Central memory CD8-positive, alpha-beta T cell (primary cell): ENCODE measurements at places on chromosomes 12 and 14.

DNA sequence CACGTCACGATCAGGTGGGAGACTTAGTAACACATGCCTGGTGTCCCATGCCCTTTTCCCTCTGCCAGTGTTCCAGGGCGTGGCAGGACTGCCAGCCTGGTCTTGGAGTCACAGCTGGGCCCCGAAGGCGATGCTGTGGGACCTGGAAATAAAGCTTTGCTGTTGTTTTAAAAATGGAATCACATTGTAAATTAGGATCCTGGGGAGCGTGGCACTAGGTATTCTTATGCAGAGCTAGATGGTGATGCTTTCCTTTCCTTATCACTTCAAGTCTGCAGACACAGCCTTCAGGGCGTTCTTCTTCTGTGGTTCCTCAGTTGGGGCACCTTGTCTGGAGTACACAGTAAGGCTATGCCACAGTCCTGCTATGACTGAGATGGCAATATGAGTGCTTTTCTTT, 64.6 kb downstream of the BICD1 start:
- no peaks in the 10 kb centered on the region for H3K36me3 ChIP-seq
- H3K4me3 ChIP-seq = no peak overlapping the region
- no peak for DNase-seq
- no peak overlapping the region for H3K27ac ChIP-seq

- no peak overlapping the region for H3K4me3 ChIP-seq
- H3K4me1 ChIP-seq = no peaks in the 10 kb centered on the region
- no peak overlapping the region for H3K27ac ChIP-seq
Measured at GRCh38 chr12:89280833-89281538, 71.3 kb downstream of the DUSP6 start.

GRCh38 chr14:97218274-97218673, 421.1 kb downstream of the VRK1 start:
- H3K27me3 ChIP-seq = peaks cover 21% of the 10 kb centered on the region
- no peak overlapping the region for H3K27ac ChIP-seq
- DNase-seq = no peak
- H3K4me1 ChIP-seq = peaks cover 12% of the 10 kb centered on the region

DNA sequence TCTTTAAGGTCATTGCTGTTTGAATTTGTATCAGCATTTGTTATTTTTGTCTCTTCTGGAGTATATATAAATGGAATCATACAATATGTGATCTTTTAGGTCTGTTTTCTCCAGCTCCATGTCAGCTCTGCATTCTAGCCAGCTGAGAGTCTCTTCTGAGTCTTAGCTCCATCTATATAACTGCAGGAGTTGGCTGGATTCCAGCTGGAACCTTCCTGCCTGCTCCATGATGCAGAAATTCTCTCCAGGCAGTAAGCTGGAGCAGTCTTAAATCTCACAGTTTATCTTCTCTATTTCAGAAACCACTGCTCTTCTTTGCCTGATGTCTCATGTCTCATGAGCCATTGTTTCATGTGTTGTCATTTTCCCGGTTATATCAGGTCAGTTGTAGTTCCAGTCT, 827.6 kb downstream of the NRXN3 start:
- no peaks in the 10 kb centered on the region for H3K36me3 ChIP-seq
- H3K27me3 ChIP-seq = no peaks in the 10 kb centered on the region
- H3K4me1 ChIP-seq = no peaks in the 10 kb centered on the region
- no peak for DNase-seq

GRCh38 chr14:52154992-52155650, 86.3 kb upstream of the NID2 start:
- peak overlapping the region; percentile 59 for H3K4me3 ChIP-seq
- DNase-seq = no peak
- H3K36me3 ChIP-seq = no peaks in the 10 kb centered on the region
- no peaks in the 10 kb centered on the region for H3K27me3 ChIP-seq
- H3K27ac ChIP-seq = peak overlapping the region; percentile 91

DNA sequence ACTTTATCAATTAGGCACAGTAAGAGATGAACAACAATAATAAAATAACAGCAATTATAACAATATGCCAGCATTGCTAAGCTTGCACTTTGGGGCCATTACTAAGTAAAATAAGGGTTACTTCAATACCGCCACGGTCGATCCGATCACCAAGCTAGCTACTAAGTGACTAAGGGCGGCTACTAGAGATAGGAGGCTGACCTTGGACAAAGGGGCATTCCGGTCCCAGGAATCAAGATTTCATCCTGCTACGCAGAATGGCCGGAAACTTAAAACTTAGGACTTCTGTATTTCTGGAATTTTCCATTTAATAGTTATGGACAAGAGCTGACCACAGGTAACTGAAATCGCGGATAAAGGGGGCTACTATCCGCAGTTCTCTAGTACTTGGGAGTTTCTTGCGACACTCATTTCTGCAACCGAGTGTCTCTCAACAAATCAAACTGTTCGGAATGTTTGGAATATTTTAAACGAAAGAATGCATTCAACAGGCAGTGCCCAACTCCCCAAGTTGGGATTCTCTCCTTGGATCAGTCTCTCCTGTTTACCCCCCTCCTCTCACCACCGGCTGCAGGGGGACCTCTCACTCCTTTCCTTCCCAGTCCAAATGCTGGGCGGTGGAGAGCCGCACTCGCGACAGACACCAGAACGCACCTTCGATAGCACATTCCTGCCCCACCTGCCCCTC, 650 bp downstream of the HEBP1 start:
- no peak for DNase-seq
- peaks cover 25% of the 10 kb centered on the region for H3K4me1 ChIP-seq
- peak overlapping the region; percentile 84 for H3K27ac ChIP-seq

DNA sequence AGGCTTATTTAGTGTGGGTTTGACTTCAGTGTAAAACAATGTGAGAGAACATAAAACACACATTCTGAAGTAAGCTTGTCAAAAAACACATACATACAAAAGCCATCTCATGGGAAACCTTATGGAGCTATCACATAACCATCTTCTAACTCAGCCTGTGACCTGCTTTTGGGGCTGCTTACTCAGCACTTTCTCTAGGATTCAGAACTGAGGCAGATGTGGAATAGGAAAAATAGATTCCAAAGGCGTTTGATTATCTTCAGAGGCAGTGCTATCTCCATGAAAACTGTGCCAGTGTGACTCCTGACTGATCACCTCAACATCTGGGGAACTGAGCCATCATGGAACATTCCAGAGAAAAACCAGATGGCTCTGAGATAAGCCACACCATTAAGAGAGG, 13.5 kb downstream of the HAL start:
- H3K4me3 ChIP-seq = no peak overlapping the region
- H3K27me3 ChIP-seq = no peaks in the 10 kb centered on the region
- H3K4me1 ChIP-seq = no peaks in the 10 kb centered on the region
- peaks cover 2% of the 10 kb centered on the region for H3K36me3 ChIP-seq
- DNase-seq = no peak
- H3K27ac ChIP-seq = no peak overlapping the region

- peak; percentile 50 for DNase-seq
- peaks cover 48% of the 10 kb centered on the region for H3K27me3 ChIP-seq
- peaks cover 2% of the 10 kb centered on the region for H3K36me3 ChIP-seq
- H3K4me3 ChIP-seq = no peak overlapping the region
- H3K4me1 ChIP-seq = peaks cover 7% of the 10 kb centered on the region
- H3K27ac ChIP-seq = no peak overlapping the region
Measured at GRCh38 chr12:6285063-6285477, 25.4 kb upstream of the PLEKHG6 start.

- H3K4me3 ChIP-seq = no peak overlapping the region
- no peak for DNase-seq
- no peak overlapping the region for H3K27ac ChIP-seq
- no peaks in the 10 kb centered on the region for H3K4me1 ChIP-seq
- H3K36me3 ChIP-seq = peaks cover 3% of the 10 kb centered on the region
- peaks cover 32% of the 10 kb centered on the region for H3K27me3 ChIP-seq
Measured at GRCh38 chr12:49362077-49362476, 5.2 kb upstream of the SPATS2 start.

GRCh38 chr12:131911851-131912477, 17.1 kb upstream of the PUS1 start:
- H3K36me3 ChIP-seq = peaks cover 12% of the 10 kb centered on the region
- H3K4me3 ChIP-seq = no peak overlapping the region
- no peaks in the 10 kb centered on the region for H3K4me1 ChIP-seq
- H3K27me3 ChIP-seq = no peaks in the 10 kb centered on the region
- DNase-seq = no peak
- no peak overlapping the region for H3K27ac ChIP-seq

- peaks cover 15% of the 10 kb centered on the region for H3K27me3 ChIP-seq
- H3K36me3 ChIP-seq = no peaks in the 10 kb centered on the region
- H3K4me1 ChIP-seq = no peaks in the 10 kb centered on the region
- no peak overlapping the region for H3K4me3 ChIP-seq
- DNase-seq = no peak
Measured at GRCh38 chr12:46722394-46723185, 103.2 kb downstream of the SLC38A4 start.

- no peaks in the 10 kb centered on the region for H3K36me3 ChIP-seq
- no peak for DNase-seq
- H3K4me1 ChIP-seq = no peaks in the 10 kb centered on the region
- H3K27ac ChIP-seq = no peak overlapping the region
Measured at GRCh38 chr12:124194264-124194892, 100.5 kb upstream of the RFLNA start.

DNA sequence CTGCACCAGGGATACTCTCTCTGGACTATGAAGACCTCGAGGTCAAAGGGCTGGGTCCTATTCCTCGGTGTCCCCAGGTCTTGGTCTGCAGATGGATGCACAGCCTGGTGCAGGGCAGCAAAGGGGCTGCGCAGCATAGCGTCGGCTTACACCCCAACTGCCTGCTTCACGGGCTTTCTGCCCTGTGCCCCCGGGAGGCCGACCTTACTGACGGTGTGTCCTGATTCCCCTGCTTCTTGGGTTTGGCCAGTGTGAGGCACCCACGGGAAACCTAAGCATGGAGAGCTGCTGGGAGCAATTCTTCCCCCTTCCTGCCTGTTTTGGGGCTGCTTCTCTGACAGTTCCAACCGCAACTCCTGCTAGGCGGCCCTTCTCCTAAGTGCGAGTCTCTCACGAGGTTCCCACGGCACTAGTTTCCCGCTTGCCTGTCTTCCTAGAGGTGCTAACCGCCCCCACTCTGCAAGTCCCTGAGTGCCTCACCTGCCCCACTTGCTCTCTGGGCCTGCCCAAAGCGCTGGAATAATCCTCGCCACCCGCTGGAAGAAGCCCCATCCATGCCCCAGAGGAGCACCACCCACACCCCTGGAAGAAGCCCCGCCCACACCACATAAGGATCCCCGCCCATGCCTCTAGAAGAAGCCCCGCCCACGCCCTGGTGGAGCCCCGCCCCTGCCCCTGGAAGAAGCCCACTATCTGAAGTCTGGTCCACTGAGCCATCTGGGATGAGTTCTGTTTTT, 54.0 kb downstream of the PRIMA1 start:
- H3K27ac ChIP-seq = no peak overlapping the region
- peaks cover 29% of the 10 kb centered on the region for H3K27me3 ChIP-seq
- DNase-seq = no peak
- H3K4me3 ChIP-seq = no peak overlapping the region
- H3K36me3 ChIP-seq = no peaks in the 10 kb centered on the region

- H3K36me3 ChIP-seq = no peaks in the 10 kb centered on the region
- H3K27me3 ChIP-seq = peaks cover 11% of the 10 kb centered on the region
- H3K4me1 ChIP-seq = no peaks in the 10 kb centered on the region
Measured at GRCh38 chr12:71392521-71393145, 47.0 kb upstream of the LGR5 start.

- no peaks in the 10 kb centered on the region for H3K4me1 ChIP-seq
- peaks cover 4% of the 10 kb centered on the region for H3K36me3 ChIP-seq
- no peaks in the 10 kb centered on the region for H3K27me3 ChIP-seq
- H3K4me3 ChIP-seq = no peak overlapping the region
- DNase-seq = no peak
- no peak overlapping the region for H3K27ac ChIP-seq
Measured at GRCh38 chr12:43957732-43958372, 122.0 kb downstream of the TMEM117 start.

- no peak overlapping the region for H3K4me3 ChIP-seq
- H3K27me3 ChIP-seq = no peaks in the 10 kb centered on the region
- peak overlapping the region; percentile 94 for H3K27ac ChIP-seq
- DNase-seq = no peak
Measured at GRCh38 chr12:51247523-51248206, 9.0 kb downstream of the DAZAP2 start.

DNA sequence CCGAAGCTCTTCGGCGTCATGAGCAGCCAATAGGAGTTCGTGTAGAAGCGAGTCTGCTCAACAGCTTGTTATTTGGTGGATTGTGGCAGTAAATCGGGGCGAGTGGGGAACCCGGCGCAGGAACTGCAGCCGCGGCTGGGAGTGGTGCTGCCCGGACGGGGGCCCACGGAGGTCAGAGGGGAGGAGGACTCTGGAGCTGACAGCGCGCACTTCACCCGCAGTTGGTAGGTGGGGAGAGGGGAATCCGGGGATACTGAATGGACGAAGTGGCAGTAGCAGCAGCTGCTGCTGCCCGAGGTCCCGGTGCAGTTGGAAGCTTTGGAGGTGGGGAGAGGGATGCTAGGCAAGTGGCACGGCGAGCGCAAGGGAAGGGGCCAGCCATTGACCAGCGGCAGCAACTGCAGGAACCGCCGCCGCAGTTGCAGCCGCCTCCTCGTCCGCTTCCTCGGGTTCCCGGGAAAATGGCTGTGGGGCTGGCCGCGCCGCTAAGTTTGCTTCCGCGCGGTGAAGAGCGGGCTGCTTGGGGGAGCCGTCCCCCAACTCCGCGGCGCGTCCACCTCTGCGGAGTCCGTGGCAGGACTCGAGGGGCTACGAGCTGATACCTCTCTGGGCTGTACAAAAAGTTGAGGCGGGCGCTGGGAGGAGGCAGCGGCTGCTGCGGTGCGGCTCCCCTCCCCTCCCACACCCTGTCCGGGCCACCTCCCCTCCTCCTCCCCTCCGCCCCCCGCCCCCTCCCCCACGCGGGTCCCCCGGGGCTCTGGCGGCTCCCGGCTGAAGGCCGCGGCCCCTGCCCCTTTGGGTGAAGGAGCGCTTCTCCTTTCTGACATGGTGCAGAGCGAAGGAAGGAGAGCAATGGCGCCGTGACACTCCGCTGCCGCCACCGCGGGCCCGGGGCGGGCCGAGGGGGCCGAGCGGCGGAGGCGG, at the start of gene ARID4A:
TSS of gene ARID4A (plus strand) at position 79 of the 924 bp plus-strand sequence. CDS start 1,300 bp downstream, outside the sequence.
- no peaks in the 10 kb centered on the region for H3K27me3 ChIP-seq
- no peak for DNase-seq
- H3K36me3 ChIP-seq = peaks cover 45% of the 10 kb centered on the region
- peak within 1 kb of the TSS; percentile 92 for H3K27ac ChIP-seq
- H3K4me3 ChIP-seq = no peak within 1 kb of the TSS

DNA sequence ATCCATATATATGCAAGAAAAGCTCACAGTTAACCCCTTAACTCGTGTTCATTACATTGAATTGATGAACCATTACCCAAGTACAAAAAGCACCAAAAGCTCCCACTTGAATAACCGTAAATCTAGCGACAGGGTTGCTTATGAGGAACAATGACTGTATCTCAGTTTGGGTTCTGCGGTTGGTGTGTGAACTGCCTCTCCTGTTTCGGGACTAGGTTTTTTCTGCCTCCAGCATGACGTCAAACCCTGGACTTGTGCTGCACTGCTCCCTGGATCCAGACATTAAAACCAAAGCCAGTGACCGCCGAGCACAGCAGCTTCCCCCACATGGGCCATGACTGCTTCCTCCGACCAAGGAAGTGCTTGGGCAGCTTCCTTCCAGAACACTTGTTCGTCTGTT, 77.7 kb downstream of the SETD3 start:
- no peaks in the 10 kb centered on the region for H3K27me3 ChIP-seq
- peak overlapping the region; percentile 89 for H3K27ac ChIP-seq
- peaks cover 39% of the 10 kb centered on the region for H3K36me3 ChIP-seq
- no peak for DNase-seq
